Type B pancreatic cell (in vitro differentiated cells): ENCODE measurements at places on chromosomes 4 and X. TPM values are rescaled to one million over a fixed set of nuclear protein-coding genes. Genes with fewer than 3 reads are reported as not detected.
A peak's percentile ranks its signal among the peaks of the same experiment; 100 is the strongest.

The SASH3 gene
- not detected in 2 replicates for total RNA-seq

The SRPK3 gene
- total RNA-seq, result not detected in 2 replicates

The DCHS2 gene
- 0.76 and 1.8 TPM in 2 replicates for total RNA-seq

The CT55 gene
- total RNA-seq, result not detected in 2 replicates

The WDR44 gene
- total RNA-seq, result 9.3 and 9.5 TPM in 2 replicates

The PRDM8 gene
- 1.5 and 6.2 TPM in 2 replicates for total RNA-seq

The ANKRD50 gene
- total RNA-seq, result 18.6 and 31.4 TPM in 2 replicates

GRCh38 chrX:57137501-57137900 is 304 bp upstream of the SPIN2A start:
- H3K27me3 ChIP-seq, result no peaks in the 10 kb centered on the region
- H3K4me1 ChIP-seq, result no peaks in the 10 kb centered on the region
- DNase-seq, result no peak
- H3K27ac ChIP-seq, result peak overlapping the region; percentile 47

DNA sequence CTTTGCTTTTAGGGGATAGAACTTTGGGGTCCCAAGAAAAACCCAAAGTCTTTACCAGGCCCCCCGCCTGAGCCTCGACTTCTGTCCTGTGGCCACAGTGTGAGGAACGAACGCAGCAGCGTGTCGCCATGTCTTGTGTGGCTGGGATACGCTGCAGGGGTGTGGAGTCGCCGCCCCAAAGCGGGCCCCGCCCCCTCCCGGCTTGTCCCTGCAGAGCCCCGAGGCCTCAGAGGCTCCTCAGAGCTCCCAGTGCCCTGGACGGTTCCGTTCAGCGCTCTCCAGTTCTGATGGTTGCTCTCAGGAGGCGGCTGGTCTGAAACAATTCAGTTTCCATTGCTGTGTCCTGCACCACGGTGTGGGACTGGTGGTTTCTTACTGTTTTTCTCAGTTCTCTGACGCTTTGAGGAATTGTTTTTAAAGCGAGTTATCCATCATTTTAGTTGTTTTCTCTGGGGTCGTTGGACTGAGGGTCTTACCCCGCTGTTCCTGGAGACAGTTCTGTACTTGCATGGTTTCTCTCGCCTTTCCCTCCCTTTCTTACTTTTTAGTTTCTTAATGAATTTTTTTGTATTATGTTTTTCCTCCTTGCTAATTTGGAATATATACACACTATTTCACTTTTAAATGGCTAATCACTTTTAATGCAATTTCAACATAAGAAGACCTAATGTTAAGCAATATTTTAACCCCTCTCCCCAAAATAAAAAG is 1.6 kb upstream of the IDUA start:
- DNase-seq, result no peak
- H3K27me3 ChIP-seq, result no peaks in the 10 kb centered on the region
- peak overlapping the region; percentile 71 for H3K4me3 ChIP-seq
- H3K27ac ChIP-seq, result no peak overlapping the region
- H3K36me3 ChIP-seq, result no peaks in the 10 kb centered on the region
- H3K4me1 ChIP-seq, result peaks cover 12% of the 10 kb centered on the region

- DNase-seq, result no peak
- H3K36me3 ChIP-seq, result no peaks in the 10 kb centered on the region
- H3K4me1 ChIP-seq, result peaks cover 15% of the 10 kb centered on the region
- no peaks in the 10 kb centered on the region for H3K27me3 ChIP-seq
- no peak overlapping the region for H3K4me3 ChIP-seq
Measured at GRCh38 chr4:1232661-1233621, 16.0 kb downstream of the CTBP1 start.

GRCh38 chr4:99640676-99641075 is 17.0 kb downstream of the C4orf54 start:
- no peaks in the 10 kb centered on the region for H3K36me3 ChIP-seq
- H3K4me3 ChIP-seq, result no peak overlapping the region
- no peak overlapping the region for H3K27ac ChIP-seq
- H3K4me1 ChIP-seq, result peaks cover 5% of the 10 kb centered on the region
- no peaks in the 10 kb centered on the region for H3K27me3 ChIP-seq

DNA sequence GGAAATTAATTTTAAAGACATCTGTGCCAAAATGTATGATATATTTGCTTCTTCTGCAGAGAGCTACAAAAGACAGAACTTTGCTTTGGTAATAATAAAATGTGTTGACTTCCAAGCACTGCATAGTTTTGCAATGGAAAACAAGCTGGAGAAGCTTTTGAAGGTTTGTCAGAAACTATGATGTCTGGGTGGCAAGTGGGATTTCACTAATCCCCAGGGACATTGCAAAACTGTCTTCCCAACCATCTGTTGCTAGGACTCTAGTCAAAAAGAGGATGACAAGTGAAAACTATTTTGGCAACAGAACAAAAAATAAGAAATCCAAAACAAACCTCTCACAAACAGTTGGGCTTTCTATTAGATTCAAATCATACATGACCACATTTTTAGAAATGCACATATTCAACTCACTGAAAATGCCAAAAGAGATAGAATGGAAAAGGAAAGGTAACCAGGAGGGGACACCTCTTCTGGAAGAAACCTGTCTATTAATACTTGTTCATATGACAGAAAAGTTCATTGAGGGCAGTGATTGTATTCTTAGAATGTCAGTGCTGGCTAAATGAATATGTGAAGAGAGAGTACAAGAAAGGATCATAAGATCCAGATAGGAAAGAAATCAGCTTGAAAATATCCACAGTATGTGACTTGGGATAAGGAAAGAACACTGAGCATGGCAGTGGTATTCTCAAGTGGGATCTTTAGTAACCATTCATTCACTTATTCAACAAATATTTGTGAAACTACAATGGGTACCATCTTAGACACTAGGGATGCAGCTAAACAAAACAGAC is 228.0 kb downstream of the RASL11B start:
- DNase-seq, result no peak
- H3K27ac ChIP-seq, result no peak overlapping the region
- no peaks in the 10 kb centered on the region for H3K27me3 ChIP-seq
- H3K4me1 ChIP-seq, result no peaks in the 10 kb centered on the region
- no peak overlapping the region for H3K4me3 ChIP-seq

GRCh38 chr4:39237179-39237578 is 54.9 kb downstream of the WDR19 start:
- no peak overlapping the region for H3K27ac ChIP-seq
- H3K4me1 ChIP-seq, result no peaks in the 10 kb centered on the region
- H3K4me3 ChIP-seq, result no peak overlapping the region
- DNase-seq, result no peak
- H3K36me3 ChIP-seq, result peaks cover 29% of the 10 kb centered on the region

DNA sequence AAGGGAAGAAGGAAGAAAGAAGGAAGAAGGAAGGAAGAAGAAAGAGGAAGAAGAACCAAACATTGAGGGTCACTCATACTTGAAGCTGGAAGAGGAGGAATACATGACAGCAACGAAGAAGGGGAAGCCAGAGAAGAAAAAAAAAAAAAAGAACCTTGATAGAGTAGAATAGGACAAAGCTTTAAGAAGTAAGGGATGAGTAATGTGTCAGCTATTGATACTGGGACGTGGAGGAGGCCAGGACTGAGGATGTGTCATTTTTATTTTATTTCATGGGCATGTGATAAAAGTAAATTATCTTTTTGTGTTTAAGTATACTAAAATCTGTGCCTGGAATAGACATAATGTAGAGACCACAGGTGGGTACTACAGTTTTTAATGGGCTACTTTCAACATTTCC is 6.4 kb downstream of the EDA2R start:
- no peak overlapping the region for H3K4me3 ChIP-seq
- H3K27ac ChIP-seq, result no peak overlapping the region
- peaks cover 7% of the 10 kb centered on the region for H3K4me1 ChIP-seq
- peaks cover 4% of the 10 kb centered on the region for H3K36me3 ChIP-seq
- DNase-seq, result no peak
- H3K27me3 ChIP-seq, result no peaks in the 10 kb centered on the region
